ENCODE measurements at places on chromosomes 1 and 21. TPM values are rescaled to one million over a fixed set of nuclear protein-coding genes. Genes with fewer than 3 reads are reported as not detected.

The SKI gene
- total RNA-seq = 32.3 TPM

The TCHH gene
- total RNA-seq = not detected

The TFF3 gene
- not detected for total RNA-seq

The KCNH1 gene
- total RNA-seq = not detected

DNA sequence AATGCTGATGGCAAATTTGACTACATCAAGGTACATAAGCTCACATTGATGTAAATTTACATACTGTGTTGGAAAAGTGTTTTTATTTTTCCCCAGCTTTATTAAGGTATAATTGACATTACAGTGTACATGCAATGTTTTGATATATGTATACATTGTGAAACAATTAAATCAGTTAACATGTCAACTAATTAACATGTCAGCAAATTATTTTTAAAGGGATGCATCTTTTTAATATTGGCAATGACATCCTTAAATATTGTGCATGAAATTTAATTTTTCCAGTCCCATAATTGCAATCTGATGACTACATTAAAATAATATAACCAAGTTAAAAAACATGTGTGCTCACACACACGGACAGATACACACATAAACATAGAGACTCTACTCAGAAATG lies 9.4 kb downstream of the EFCAB7 start:
- H3K27ac ChIP-seq = no peak overlapping the region
- peaks cover 5% of the 10 kb centered on the region for H3K36me3 ChIP-seq
- H3K4me3 ChIP-seq = no peak overlapping the region
- no peak for DNase-seq

The APOBEC4 gene
- total RNA-seq = not detected

DNA sequence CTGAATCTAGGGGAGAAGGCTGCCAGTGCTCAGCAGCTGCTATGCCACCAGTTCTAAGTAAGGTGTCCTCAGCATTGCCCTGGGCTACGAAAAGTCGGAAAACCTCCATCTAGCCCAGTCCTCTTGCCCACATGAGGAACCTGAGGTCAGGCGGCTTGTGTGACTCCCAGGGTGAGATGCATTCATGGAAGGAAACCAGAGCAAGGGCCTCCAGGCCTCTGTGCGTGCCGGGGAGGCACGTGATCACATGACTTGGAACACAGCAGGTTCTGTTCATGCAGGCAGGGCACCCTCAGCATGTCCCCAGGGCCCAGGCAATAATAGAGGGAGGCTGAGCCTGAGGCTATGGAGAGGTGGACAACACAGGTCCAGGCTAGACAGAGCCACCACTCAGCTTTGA lies 312.5 kb upstream of the DUSP10 start:
- H3K4me1 ChIP-seq = peaks cover 5% of the 10 kb centered on the region
- H3K4me3 ChIP-seq = no peak overlapping the region
- no peak for DNase-seq
- peaks cover 9% of the 10 kb centered on the region for H3K27me3 ChIP-seq
- no peak overlapping the region for H3K27ac ChIP-seq

The YBX1 gene
- total RNA-seq = 486 TPM
